ENCODE measurements at places on chromosomes 16 and 17.
A peak's percentile ranks its signal among the peaks of the same experiment; 100 is the strongest.

DNA sequence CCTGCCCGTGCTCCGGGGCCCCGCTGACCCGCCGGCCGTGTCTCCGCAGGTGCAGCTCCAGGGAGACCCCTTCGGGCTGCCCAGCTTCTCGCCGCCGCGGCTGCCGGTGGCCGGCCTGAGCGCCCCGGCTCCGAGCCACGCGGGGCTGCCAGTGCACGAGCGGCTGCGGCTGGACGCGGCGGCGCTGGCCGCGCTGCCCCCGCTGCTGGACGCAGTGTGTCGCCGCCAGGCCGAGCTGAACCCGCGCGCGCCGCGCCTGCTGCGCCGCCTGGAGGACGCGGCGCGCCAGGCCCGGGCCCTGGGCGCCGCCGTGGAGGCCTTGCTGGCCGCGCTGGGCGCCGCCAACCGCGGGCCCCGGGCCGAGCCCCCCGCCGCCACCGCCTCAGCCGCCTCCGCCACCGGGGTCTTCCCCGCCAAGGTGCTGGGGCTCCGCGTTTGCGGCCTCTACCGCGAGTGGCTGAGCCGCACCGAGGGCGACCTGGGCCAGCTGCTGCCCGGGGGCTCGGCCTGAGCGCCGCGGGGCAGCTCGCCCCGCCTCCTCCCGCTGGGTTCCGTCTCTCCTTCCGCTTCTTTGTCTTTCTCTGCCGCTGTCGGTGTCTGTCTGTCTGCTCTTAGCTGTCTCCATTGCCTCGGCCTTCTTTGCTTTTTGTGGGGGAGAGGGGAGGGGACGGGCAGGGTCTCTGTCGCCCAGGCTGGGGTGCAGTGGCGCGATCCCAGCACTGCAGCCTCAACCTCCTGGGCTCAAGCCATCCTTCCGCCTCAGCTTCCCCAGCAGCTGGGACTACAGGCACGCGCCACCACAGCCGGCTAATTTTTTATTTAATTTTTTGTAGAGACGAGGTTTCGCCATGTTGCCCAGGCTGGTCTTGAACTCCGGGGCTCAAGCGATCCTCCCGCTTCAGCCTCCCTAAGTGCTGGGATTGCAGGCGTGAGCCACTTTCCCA is 5.9 kb downstream of the CTF1 start:
- DNase-seq, result peak; percentile 78

DNA sequence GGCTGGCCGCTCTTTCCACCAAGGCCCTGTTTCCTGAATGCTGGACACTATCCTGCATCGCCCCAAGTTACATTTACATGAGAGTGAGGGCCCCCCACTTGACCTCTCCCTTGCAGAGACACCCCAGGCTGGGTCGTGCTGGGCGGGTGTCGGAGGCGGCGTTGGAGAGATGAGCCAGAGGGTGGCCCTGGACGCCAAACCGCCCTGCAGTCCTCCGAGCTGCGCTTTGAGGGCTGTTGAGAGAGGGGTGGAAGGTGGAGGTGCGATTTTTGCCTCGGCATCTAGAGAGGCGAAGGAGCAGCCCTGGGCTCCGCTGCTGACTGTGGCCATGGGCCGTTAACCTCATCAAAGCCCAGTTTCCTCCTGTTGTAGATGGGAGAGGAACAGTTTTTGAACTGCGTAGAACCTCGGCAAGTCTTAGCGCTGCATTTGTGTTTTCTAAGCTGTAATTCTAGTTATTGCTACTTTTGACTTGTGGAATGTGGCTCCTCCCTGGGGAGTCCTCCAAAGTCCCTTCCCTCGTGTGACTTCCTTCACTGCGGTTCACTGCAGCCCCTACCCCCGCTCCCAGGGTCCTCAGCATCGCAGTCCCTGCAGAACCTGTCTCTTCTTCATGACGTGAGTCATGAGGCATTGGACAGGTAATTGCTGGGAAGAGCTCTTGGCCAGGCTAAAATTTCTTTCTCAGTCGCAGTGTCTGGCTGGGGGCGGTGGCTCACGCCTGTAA is 986 bp upstream of the ELOB start:
- DNase-seq, result no peak

DNA sequence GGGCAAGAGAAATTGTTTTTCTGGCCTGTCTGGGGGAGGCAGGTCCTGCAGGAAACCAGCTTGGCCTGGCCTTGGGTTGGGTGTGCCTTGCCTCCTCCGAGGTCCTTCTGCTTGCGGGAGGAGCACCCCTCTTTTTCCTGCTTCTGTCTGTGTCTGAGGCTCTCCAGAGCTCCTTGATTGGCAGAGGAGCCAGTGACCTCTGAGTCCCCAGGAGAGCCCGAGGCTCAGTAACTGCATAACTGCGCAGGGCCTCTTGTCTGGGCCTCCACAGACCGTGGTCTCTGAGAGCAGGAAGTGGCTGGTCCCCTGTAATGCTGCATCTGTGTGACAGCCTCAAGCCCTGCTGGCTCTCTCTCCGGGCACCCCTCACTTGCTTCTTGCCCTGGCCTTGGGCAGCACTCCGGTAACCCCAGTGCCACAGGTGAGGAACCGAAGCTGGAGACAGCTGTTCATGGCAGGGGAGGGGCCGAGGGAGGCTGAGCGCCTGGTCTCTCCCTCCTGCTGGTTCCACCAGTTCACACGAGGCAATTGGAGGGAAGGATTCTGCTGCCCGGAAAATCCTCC is 1.6 kb downstream of the CAPN15 start:
- peak; percentile 49 for DNase-seq

GRCh38 chr17:74598346-74599022 is 6.4 kb upstream of the CD300LD start:
- DNase-seq, result no peak

- no peak for DNase-seq
These were observed 11.9 kb downstream of the IRF8 start for GRCh38 chr16:85910854-85911247.

Measured in body of pancreas (tissue), 4 donors.